Left ventricle myocardium inferior (tissue), 1 donor: ENCODE measurements at places on chromosomes 6 and 20.

- no peak overlapping the region for H3K4me3 ChIP-seq
- no peaks in the 10 kb centered on the region for H3K27me3 ChIP-seq
- no peaks in the 10 kb centered on the region for H3K36me3 ChIP-seq
- peak overlapping the region; percentile 57 for H3K27ac ChIP-seq
- no peaks in the 10 kb centered on the region for H3K4me1 ChIP-seq
These were observed 26.8 kb upstream of the SLC35B3 start for GRCh38 chr6:8462169-8462568.

DNA sequence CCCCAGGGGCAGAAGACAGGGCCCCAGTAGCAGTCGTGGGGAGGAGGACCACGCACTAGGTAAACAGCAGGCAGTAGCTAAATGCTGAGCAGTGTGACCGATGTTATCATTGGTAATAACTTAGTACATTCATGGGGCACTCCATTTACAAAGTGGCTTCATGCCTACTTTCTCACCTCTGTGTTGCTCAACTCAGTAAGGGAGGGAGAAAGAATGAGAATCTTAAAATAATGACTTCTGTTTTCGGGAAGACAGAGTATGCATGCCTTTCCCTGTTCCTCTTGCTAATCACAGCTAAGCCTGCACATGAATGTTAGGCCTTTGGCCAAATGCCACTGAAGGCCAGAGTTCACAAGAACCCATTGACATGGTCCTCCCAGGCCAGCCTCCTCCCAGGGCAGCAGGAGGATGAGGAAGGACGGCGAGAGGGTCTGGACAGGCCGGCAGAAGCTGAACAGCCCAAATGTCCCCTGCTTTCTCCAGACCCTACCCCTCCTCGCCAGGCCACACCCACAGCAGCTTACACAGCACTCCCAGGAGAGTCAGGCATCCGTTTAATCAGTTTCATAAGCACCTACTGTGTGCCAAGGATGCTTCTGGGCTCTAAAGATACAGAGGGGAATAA is 183.4 kb downstream of the ANKRD60 start:
- peaks cover 5% of the 10 kb centered on the region for H3K4me1 ChIP-seq
- H3K27me3 ChIP-seq, result peaks cover 15% of the 10 kb centered on the region
- DNase-seq, result no peak
- H3K4me3 ChIP-seq, result no peak overlapping the region
- no peaks in the 10 kb centered on the region for H3K36me3 ChIP-seq

- peak overlapping the region; percentile 60 for H3K4me3 ChIP-seq
- H3K27ac ChIP-seq, result no peak overlapping the region
- no peaks in the 10 kb centered on the region for H3K36me3 ChIP-seq
- H3K27me3 ChIP-seq, result peaks cover 67% of the 10 kb centered on the region
These were observed 79.0 kb upstream of the SPACA1 start for GRCh38 chr6:87968435-87969278.

GRCh38 chr6:5107341-5107740 is 22.2 kb downstream of the PPP1R3G start:
- peak overlapping the region; percentile 53 for H3K4me3 ChIP-seq
- H3K27me3 ChIP-seq, result no peaks in the 10 kb centered on the region
- DNase-seq, result peak; percentile 55
- H3K4me1 ChIP-seq, result peaks cover 43% of the 10 kb centered on the region
- peak overlapping the region; percentile 91 for H3K27ac ChIP-seq

DNA sequence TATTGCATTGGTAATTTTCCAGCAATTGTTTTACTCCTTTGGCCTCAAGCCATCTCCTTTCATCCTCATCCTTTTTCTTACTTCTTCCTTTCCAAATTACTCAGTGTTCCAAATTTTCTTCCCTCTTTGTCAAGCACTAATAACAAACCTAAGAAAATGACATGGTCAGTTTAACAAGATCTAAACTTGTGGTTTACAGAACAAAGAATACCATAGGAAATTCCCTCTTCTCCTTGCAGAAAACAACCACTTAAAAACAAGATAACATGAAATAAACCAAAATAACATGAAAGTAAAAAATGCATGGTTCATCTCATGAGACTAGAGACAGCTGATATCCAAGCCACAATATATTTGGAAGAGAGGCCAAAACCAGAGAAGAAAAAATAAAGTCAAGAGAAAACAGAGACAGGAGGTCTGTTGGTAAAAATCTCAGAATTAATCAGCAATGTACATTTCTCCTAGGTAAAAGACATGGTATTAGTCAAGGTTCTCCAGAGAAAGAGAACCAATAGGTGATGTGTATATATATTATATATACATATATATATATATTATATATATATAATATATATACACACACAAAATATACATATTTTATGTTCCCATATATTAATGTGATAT is 51.0 kb upstream of the SENP6 start:
- no peak overlapping the region for H3K27ac ChIP-seq
- no peak overlapping the region for H3K4me3 ChIP-seq
- no peaks in the 10 kb centered on the region for H3K4me1 ChIP-seq
- DNase-seq, result no peak
- no peaks in the 10 kb centered on the region for H3K27me3 ChIP-seq

DNA sequence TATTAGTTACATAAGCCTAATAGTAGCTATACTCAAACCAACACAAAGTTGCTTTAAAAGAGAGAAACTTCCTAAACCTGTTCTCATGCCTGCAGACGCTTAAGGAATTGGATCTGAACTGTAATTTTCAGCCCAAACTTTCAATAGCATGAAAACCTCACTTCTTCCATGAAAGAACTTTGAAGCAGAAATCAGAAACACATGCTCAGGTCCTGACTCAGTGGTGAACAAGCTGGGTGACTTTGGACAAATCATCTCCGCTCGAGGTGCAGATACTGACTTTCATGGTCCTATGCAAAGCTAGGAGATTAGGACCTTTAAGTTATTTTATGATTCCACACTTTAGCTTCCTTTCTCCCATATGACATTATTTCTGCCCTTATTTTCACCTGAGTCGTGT is 36.5 kb downstream of the NOX3 start:
- H3K27ac ChIP-seq, result no peak overlapping the region
- DNase-seq, result no peak
- no peaks in the 10 kb centered on the region for H3K36me3 ChIP-seq

DNA sequence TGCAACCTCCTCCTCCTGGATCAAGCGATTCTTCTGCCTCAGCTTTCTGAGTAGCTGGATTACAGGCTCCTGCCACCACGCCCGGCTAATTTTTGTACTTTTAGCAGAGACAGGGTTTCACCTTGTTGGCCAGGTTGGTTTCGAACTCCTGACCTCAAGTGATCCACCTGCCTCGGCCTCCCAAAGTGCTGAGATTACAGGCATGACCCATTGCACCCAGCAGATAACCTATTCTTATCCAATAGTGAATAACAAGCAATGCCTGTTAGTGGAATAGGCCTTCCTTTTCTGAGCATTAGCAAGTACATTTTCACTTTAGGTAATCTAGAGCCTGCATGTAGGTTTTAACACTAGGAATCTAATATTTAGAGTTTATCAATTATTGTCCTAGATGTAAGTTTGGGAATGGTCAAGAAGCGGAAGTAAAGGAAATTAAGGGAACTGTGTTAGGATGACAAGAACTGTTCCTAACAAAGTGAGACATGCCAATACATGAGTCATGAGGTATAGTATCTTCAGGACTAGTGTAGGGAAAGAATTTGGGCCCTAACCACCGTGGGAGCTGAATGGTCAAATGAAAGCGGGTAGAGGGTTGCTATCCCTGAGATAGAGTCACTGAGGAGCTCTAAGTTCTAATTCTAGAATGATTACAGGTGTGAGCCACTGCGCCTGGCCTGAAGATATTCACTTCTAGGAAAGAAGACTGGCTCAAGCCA is 15.0 kb downstream of the BLTP3A start:
- no peaks in the 10 kb centered on the region for H3K27me3 ChIP-seq
- no peak for DNase-seq
- H3K4me3 ChIP-seq, result no peak overlapping the region
- H3K36me3 ChIP-seq, result no peaks in the 10 kb centered on the region
- H3K27ac ChIP-seq, result peak overlapping the region; percentile 8

DNA sequence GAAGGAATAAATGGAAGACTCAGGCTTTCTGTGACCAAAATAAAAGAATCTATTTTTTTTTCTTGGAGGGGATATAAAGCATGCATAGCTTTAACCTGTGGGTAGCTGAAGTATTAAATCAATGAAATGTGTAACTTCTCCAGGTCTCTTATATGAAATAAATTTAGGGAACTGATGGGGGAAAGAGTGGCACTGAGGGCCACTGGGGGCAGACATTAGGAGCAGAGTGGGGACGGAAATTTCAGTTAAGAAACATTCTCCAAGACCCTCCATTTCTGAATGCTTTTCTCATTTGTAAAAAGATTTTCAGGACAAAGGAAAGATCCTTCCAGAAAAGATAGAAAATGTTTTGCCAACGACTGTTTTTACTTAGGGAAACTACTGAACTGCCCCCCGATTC is 131.0 kb downstream of the GPX5 start:
- DNase-seq, result no peak
- no peaks in the 10 kb centered on the region for H3K36me3 ChIP-seq
- H3K27ac ChIP-seq, result no peak overlapping the region
- peaks cover 10% of the 10 kb centered on the region for H3K4me1 ChIP-seq
- peak overlapping the region; percentile 58 for H3K4me3 ChIP-seq

DNA sequence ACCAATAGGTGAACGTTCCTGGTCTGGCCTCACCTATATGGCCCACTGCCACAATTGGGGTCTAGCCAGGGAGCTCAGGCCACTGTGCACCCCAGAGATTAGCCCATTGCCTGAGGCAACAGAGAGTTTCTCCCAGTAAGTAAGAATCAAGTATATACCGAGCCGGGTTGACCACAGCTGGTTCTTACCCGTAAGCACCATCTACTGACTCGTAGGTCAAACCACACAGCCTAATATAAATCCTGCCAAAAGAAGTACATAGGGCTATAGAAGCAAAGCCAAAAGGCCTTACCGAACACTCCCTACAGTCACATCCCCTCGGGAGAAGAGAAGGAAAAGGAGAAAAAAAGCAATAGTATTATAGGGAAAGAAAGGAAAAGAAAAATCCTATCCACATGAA is 463.6 kb upstream of the GJE1 start:
- no peaks in the 10 kb centered on the region for H3K36me3 ChIP-seq
- H3K4me3 ChIP-seq, result no peak overlapping the region
- H3K27me3 ChIP-seq, result no peaks in the 10 kb centered on the region
- DNase-seq, result no peak

GRCh38 chr6:35054106-35054742 is 86.9 kb downstream of the TCP11 start:
- peaks cover 55% of the 10 kb centered on the region for H3K36me3 ChIP-seq
- H3K4me3 ChIP-seq, result no peak overlapping the region
- DNase-seq, result no peak
- H3K27me3 ChIP-seq, result no peaks in the 10 kb centered on the region
- H3K4me1 ChIP-seq, result peaks cover 95% of the 10 kb centered on the region

DNA sequence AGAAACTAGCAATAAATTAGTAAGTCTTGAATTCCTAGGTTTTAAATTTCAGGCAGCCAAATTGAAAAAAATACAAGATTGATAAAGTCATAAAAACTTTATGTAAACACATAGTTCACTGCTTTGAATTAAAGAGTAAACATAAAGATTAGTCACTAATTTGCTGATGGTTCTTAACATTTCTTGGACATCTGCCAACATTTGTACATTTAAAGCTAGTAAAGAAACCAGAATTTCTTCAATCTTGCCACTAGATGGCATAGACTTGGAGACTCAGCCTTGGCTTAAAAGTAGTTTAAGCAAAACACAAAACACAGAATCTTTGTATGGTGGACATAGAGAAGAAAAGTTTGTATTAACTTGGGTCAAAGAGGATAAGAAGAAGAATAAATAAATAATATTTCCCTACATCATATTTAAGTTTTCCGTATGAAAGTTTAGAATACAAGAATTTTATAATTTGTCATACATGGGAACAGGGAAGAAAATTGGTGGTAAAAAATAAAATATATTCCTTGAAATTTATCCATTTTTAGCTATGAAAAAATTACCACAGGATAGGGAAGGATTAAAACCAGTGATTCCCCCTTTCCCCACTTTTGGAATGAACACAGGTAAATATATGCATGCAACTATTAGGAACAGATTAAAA is 41.7 kb upstream of the FAM135A start:
- no peak for DNase-seq
- H3K4me1 ChIP-seq, result no peaks in the 10 kb centered on the region
- H3K4me3 ChIP-seq, result no peak overlapping the region
- H3K36me3 ChIP-seq, result no peaks in the 10 kb centered on the region
- no peak overlapping the region for H3K27ac ChIP-seq
- peaks cover 15% of the 10 kb centered on the region for H3K27me3 ChIP-seq

- no peak overlapping the region for H3K4me3 ChIP-seq
- peaks cover 2% of the 10 kb centered on the region for H3K4me1 ChIP-seq
- no peak for DNase-seq
- no peak overlapping the region for H3K27ac ChIP-seq
- no peaks in the 10 kb centered on the region for H3K36me3 ChIP-seq
- no peaks in the 10 kb centered on the region for H3K27me3 ChIP-seq
These were observed 57.8 kb upstream of the NKAIN2 start for GRCh38 chr6:123745895-123746294.

DNA sequence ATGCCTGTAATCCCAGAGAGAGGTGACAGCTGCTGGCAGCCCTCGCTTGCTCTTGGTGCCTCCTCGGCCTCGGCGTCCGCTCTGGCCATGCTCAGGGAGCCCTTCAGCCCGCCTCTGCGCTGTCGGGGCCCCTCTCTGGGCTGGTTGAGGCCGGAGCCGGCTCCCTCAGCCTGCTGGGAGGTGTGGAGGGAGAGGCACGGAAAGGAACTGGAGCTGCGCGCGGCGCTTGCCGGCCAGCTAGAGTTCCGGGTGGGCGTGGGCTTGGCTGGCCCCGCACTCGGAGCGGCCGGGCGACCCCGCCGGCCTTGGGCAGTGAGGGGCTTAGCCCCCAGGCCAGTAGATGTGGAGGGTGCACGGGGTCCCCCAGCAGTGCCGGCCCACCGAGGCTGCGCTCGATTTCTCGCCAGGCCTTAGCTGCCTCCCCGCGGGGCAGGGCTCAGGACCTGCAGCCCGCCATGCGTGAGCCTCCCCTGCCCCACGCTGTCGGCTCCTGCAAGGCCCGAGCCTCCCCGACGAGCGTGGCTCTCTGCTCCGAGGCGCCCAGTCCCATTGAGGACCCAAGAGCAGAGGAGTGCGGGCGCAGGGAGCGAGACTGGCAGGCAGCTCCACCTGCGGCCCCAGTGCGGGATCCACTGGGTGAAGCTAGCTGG is 34.6 kb downstream of the C6orf52 start:
- peak overlapping the region; percentile 52 for H3K4me3 ChIP-seq
- no peaks in the 10 kb centered on the region for H3K4me1 ChIP-seq
- peaks cover 8% of the 10 kb centered on the region for H3K27me3 ChIP-seq
- no peak overlapping the region for H3K27ac ChIP-seq
- peak; percentile 16 for DNase-seq

- no peak overlapping the region for H3K4me3 ChIP-seq
- H3K36me3 ChIP-seq, result peaks cover 65% of the 10 kb centered on the region
- peaks cover 52% of the 10 kb centered on the region for H3K4me1 ChIP-seq
- DNase-seq, result no peak
- H3K27ac ChIP-seq, result peak overlapping the region; percentile 79
These were observed 30.1 kb downstream of the PRPH2 start for GRCh38 chr6:42692137-42692911.

GRCh38 chr6:76701610-76702009 is 629.1 kb upstream of the IMPG1 start:
- no peaks in the 10 kb centered on the region for H3K4me1 ChIP-seq
- H3K4me3 ChIP-seq, result no peak overlapping the region
- DNase-seq, result no peak
- H3K36me3 ChIP-seq, result no peaks in the 10 kb centered on the region
- no peak overlapping the region for H3K27ac ChIP-seq

GRCh38 chr6:39422238-39422637 is 99.7 kb upstream of the KCNK16 start:
- H3K4me1 ChIP-seq, result peaks cover 31% of the 10 kb centered on the region
- H3K27me3 ChIP-seq, result no peaks in the 10 kb centered on the region

- no peak for DNase-seq
- H3K27me3 ChIP-seq, result no peaks in the 10 kb centered on the region
These were observed 2.9 kb downstream of the TAF4 start for GRCh38 chr20:62062661-62063314.
